ENCODE measurements at places on chromosomes 16 and 17. TPM values are rescaled to one million over a fixed set of nuclear protein-coding genes. Genes with fewer than 3 reads are reported as not detected.
A peak's percentile ranks its signal among the peaks of the same experiment; 100 is the strongest.

The ITGB4 gene
- 0.83 TPM for total RNA-seq

GRCh38 chr16:3134338-3135125 is at the start of gene ZNF213:
TSS of gene ZNF213 (plus strand) at chr16:3135029. CDS start at chr16:3137281, 2,252 bp downstream.
- peak; percentile 97 for DNase-seq

DNA sequence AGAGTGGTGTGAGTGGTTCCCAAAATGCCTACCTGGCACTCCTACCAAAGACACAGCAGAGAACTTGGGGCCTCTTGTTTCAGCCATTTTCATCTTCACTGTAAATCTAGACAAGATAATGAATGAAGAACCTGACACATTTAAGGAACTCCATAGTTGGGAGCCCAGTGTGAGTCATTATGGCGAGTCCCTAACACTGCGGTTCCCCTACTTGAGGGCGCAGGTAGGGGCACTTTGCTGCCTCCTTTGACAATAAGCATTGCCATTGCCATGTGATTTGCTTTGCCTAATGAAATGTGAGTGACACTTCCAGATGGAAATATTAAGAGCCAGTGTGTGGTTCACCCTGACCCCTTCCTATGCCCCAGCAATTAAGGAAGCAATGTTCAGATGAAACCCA is 517.6 kb downstream of the MAF start:
- DNase-seq: peak; percentile 43

DNA sequence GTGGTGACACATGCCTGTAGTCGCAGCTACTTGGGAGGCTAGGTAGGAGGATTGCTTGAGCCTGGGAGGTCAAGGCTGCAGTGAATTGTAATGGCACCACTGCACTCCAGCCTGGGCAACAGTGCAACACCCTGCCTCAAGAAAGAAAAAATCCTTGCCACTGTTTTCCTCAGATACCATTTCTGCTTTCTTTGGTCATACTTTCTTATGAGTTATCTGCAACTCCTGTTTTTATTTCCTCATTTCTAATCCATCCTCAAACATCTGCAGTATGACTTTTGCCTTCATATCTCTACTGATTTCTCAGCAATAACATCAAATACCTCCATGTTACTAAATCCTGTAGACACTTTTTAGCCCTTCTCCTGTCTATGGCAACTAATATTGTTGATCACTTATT is 3.1 kb upstream of the AP2B1 start:
- DNase-seq: no peak

GRCh38 chr16:24539850-24540601 is 660 bp downstream of the RBBP6 start:
- peak; percentile 51 for DNase-seq

DNA sequence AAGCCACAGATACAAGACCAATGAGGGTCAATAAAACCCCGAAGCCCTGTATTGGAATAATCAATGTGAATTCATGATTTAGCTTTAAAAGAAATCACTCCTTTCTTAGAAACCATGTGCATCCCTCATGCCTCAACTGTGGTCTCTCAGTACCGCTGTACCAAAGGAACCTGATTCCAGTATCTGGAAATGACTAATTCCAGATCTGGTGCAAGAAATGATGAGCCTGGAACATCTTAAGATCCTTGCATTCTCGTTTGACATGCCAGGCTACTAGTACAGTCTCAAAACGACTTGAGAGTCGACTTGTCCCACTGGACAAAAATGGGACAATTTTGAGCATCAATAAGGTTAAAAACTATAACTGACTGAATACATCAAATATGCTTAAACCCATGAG is 21.2 kb downstream of the USP31 start:
- no peak for DNase-seq

DNA sequence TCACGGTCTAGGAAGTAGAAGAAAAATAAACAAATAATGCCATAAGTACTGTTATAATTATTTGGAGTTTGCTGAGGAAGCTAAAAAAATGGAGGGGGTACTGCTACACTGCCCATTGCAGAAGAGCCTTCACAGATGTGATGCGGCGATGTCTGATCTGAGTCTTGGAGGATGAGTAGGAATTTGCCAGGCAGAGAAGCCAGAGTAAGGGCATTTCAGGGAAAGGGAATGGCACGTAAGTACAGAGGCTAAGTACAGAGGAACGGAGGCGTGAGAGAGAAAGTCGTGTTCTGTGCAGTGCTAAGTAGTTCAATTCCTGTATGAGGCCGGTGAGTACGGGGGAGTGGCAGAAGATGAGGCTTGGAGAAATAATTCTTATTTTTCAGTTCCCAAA is 741 bp upstream of the GRB2 start:
- DNase-seq: peak; percentile 24

DNA sequence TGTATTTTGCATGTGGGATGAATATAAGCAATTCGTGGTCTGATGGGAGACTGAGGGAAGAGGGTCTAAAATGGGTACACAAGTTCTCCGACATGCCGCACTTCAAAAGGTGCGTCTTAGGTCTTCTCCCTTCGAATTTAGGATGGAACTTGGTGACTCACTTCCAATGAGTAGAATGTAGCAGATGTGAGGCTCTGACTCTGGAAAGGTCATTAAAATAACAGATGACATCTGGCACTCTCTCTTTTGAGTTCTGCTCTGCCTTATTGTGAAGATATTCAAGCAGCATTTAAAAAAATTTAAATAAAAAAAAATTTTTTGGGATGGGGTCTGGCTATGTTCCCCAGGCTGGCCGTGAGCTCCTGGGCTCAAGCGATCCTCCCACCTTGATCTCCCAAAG is 92.7 kb downstream of the TMEM100 start:
- no peak for DNase-seq

The CEP295NL gene
- not detected for total RNA-seq

DNA sequence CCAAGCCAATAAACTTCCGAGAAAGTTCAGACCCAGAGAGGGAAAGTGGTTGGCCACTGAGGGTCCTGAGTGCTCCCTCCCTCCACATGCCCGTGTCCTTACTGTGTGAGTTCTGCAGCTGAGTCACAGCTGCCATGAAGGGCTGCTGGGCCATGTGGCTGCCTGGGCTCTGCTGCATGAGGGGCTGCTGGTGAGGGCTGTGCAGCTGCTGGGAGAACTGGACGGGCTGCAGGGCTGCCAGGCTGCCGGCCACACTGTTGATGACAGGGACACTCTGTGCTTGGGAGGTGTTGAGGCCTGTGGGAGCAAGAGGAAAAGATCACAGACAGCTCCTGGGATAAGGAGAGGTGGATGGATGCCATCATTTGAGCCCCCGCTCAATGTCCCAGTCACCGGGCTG is 44.0 kb downstream of the HNF1B start:
- DNase-seq: no peak

The SLC47A2 gene
- total RNA-seq: not detected

DNA sequence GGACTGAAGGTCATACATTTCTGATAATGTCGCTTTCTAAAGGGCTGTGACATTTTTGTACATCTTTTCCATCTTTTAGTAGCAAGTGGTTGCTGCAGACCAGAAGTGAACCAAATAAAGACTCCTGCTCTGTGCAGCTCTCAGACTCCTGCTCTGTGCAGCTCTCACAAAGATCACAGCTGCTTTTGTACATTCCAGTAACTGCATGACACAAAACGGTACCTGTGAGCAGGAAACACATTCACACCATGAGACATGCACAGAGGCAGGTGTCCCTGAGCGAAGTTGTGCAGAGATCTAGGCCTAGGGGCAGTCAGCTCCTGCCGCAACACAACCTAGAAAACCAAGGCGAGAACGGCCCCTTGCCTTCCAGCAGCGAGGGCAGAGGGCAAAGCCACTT is 67.5 kb downstream of the KLHDC4 start:
- DNase-seq: peak; percentile 47

The BOLA2B gene
- 173 TPM for total RNA-seq

The MYADML2 gene
- not detected for total RNA-seq
